ENCODE measurements at places on chromosomes 4 and X.

- DNase-seq = no peak
Measured at GRCh38 chr4:14149176-14150053, 521.9 kb upstream of the BOD1L1 start.

GRCh38 chrX:148593146-148593545, 92.7 kb downstream of the AFF2 start:
- no peak for DNase-seq

GRCh38 chr4:67151376-67152343, 393.6 kb downstream of the CENPC start:
- DNase-seq = no peak

GRCh38 chr4:153453402-153453801, 12.8 kb upstream of the TMEM131L start:
- DNase-seq = no peak

DNA sequence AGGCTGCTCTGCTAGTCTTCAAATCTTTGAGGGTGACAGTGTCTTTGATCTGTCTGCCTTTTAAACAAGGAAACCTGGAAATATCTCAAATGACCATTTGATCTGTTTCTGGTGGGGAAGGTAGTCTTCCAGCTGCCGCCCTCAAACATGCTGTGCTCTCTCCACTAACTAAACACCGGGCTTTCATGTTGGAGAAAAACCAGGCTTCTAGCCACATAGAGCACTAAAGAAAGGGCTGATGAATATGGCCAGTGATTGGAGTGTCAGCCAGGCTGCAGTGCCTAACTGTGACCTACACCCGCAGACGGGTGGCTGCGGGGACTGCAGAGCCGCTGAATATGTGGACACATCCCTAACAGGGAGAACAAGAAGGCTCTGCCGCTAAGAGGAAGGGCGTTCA, 85.9 kb downstream of the UNC5C start:
- DNase-seq = no peak

- DNase-seq = no peak
Measured at GRCh38 chr4:51906167-51906958, 63.4 kb downstream of the DCUN1D4 start.

- no peak for DNase-seq
Measured at GRCh38 chr4:2470791-2471190, 1.9 kb downstream of the RNF4 start.

DNA sequence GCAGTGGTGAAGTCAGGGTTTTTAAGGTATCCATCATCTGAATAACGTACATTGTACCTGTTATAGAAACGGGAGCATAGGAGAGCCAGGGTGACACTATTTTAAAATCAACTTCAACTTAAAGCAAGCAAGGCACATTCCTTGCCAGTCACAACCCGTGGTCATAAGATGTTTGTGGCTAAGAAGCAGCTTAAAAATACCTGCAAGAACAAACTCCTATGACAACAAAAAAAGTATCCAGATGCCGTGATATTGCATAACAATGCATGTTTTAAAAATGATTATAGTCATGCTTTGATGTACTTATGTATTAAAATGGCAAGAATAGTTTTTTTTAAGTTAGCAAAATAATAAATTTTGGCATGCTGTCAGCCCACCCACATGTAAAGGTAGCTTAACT, 16.5 kb upstream of the SYNPO2 start:
- DNase-seq = no peak

GRCh38 chrX:132704769-132705168, 215.9 kb upstream of the MBNL3 start:
- peak; percentile 23 for DNase-seq

GRCh38 chrX:22516893-22517292, 244.2 kb downstream of the CBLL2 start:
- no peak for DNase-seq

- DNase-seq = no peak
Measured at GRCh38 chr4:188029114-188029513, 33.5 kb downstream of the ZFP42 start.

- no peak for DNase-seq
Measured at GRCh38 chrX:46754586-46755061, 4.3 kb downstream of the SLC9A7 start.

- DNase-seq = no peak
Measured at GRCh38 chr4:1998296-1998695, 10.5 kb downstream of the NELFA start.

GRCh38 chrX:19017271-19017670, 33.4 kb upstream of the PHKA2 start:
- DNase-seq = peak; percentile 1

DNA sequence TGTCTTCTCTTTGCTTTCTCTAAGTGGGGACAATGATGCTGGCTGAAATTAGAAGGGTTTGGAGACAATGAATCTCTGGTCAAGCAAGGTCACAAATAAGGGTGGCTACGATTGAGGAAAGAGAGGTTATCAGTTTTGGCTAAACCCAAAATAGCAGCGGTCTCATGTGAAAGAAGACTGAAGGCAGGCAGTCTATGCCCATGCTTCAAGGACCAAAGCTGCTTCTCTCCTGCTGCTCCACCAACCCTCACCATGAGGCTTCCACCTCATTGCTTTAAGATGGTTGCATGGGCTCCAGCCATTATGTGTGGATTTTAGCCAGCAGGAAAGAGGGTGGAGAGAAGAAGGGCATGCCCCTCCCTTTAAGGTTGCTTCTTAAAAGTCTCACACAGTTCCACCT, 114.1 kb upstream of the TRIM2 start:
- no peak for DNase-seq

GRCh38 chr4:51866835-51867234, 23.9 kb downstream of the DCUN1D4 start:
- DNase-seq = no peak

- no peak for DNase-seq
Measured at GRCh38 chr4:159266981-159267868, 164.3 kb downstream of the RAPGEF2 start.

- no peak for DNase-seq
Measured at GRCh38 chrX:67622053-67622585, 78.3 kb downstream of the AR start.

DNA sequence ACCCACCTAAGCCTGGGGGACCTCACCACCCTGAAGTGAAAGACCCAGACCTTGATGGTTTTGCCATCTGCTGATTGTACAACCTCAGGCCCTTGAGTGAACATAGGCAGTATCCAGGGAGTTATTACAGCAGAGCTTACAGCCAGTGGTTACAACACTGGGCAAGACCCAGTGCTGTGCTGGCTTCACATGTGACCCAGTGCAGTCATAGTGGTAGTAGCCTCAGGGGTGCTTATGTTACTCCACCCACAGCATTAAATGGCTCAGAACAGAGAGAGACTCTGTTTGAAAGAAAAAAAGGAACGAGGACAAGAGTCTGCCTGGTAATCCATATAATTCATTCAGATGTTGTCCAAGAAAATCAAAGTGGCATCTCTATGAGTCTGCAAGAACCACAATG, 45.2 kb upstream of the DACH2 start:
- no peak for DNase-seq

- no peak for DNase-seq
Measured at GRCh38 chrX:7926501-7926900, 712 bp downstream of the PNPLA4 start.

DNA sequence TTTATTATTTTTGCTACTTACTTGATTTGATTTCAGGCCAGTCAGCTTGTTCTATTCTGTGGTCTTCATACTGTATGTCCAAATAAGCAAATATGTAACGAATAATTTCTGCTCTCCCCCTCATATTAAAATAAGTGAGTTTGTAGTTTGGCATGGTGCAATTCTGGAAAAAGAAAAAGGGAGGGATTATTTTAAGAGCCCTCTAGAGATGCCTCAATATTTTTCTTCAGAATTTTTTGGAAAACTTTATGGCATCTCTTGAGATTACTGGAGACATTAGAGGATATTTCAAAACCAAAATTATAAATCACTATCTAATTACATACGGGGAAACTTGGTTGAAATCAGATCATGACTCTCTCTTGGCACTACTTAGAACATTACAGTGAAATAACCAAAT, 8.2 kb downstream of the HPGDS start:
- no peak for DNase-seq

DNA sequence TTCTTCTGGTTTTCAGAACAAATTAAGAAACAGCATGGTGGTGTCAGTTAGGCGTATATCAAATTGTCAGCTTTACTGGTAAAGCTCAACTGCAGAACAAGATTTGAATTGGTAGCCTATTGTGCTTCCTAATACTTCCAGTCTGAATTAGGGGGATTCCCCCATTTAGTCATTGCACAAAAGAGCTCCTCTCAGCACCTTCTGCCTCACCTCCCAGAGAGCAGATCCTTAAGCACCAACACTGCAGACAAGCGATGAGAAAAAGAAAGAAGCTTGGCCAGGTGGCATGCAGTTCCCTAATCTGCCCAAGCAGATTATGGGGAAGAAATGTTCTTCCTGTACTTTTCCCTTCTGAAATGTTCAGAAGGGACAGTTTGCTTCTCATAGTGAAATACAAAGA, 9.2 kb downstream of the MAP9 start:
- DNase-seq = no peak
